ENCODE measurements at places on chromosomes 13 and 19.

DNA sequence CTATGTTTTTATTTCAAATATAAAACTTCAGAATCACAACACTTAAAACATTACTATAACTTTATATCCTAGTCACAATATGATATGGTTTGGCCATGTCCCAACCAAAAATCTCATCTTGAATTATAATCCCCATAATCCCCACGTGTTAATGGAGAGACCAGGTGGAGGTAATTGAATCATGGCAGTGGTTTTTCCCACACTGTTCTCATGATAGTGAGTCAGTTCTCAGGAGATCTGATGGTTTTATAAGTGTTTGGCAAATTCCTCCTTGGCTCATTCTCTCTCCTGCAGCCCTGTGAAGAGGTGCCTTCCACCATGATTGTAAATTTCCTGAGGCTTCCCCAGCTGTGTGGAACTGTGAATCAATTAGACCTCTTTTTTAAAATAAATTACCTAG is 307.6 kb downstream of the SPRY2 start:
- DNase-seq: no peak

- DNase-seq: no peak
Observed at GRCh38 chr13:39209731-39210531, 171.7 kb downstream of the NHLRC3 start.

DNA sequence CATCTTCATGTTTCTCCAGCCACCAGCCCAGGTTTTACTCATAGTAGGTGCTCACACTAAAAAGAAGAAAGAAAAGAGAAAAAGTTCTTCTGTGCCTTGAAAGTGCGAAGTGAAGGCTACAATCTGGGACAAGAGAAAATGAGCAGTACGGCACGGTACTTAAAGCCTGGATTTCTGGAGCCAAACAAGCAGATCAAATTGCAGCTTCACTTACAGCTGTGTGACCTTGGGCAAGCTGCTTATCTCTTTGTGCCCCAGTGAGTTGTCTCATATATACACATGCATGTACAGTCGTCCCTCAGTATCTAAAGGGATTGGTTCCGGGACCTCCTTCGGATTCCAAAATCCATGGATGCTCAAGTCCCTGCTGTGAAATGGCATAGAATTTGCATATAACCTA is 41.8 kb downstream of the GSX1 start:
- no peak for DNase-seq

DNA sequence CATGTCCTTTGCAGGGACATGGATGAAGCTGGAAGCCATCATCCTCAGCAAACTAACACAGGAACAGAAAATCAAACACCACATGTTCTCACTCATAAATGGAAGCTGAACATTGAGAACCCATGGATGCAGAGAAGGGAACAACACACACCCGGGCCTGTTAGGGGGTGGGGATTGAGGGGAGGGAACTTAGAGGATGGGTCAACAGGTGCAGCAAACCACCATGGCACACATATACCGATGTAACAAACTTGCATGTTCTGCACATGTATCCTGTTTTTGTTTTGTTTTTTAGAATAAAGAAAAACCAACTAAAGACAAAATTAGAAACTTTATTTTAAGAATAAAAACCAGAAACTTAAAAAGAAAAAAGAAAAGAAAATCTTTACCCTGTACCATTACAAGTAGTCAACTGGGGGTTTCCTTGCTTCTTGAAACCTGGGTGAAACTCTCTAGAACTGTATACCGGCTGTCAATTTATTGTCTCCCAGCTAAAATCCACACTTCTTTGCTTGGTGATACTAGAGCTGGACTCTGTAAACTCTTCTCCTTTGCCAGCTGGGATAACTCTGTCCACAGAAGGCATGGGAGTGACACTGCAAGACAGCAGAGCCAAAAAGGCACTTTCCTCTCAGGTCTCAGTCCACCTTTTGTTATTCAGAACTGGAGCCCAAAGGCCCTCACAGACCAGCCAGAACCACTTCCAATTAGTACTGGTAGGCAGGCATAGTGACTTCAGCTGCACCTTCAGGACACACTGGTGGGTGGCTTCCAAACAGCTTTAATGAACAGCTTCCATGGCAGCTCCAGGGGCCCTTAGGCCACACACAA is 9.0 kb downstream of the MICU2 start:
- DNase-seq: no peak

- DNase-seq: no peak
Observed at GRCh38 chr13:33227927-33228647, 57.5 kb downstream of the STARD13 start.

- DNase-seq: no peak
Observed at GRCh38 chr13:85586856-85587255, 212.4 kb downstream of the SLITRK6 start.

GRCh38 chr13:59534806-59535205 is 628.9 kb downstream of the DIAPH3 start:
- DNase-seq: no peak
